ENCODE measurements at places on chromosomes 2 and 18.

DNA sequence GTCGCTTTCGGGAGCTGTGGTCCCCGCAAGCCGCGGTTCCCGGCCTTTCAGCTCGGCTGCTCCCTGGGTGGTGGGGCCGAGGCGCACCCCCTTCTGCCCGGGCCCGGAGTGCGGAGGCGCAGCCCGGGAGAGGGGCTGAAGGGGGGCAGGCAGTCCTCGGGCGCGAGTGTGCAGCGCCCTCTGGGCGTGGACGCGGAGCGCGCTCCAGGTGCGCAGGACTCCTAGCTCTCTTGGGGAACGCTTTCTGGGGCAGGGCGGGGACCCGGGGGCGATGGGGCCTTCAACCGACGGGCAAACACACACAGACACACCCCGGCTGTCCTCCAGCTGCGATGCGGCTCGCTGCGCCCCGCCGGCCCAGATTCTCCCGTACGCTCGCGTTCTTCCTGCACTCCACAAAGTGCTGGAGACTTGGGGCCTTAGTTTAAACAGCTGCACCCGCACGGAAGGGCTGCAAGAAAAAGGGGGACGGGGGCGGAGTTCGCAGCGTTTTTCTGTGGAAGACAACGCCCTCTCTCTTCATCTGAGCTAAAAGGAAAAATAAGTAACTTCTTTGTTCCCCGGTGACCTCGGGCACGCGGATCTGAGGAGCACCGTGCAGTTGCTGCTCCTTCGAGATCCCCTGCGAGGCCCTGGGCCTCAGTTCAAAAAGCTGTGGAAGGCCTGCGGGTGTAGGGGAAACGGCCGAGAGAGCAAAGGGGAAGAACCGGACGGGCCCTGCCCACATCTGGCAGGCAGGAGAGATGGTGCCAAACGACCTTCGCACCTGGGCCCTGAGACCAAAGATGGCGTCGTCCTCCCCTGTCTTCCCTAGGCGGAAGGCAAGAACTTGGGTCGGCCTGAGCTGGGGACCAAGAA, 593 bp upstream of the SDC1 start:
- peak; percentile 58 for DNase-seq

- DNase-seq = no peak
These were observed 78.4 kb upstream of the CYP1B1 start for GRCh38 chr2:38154395-38154794.

- DNase-seq = peak; percentile 34
These were observed 55.3 kb upstream of the LAPTM4A start for GRCh38 chr2:20106746-20107145.

DNA sequence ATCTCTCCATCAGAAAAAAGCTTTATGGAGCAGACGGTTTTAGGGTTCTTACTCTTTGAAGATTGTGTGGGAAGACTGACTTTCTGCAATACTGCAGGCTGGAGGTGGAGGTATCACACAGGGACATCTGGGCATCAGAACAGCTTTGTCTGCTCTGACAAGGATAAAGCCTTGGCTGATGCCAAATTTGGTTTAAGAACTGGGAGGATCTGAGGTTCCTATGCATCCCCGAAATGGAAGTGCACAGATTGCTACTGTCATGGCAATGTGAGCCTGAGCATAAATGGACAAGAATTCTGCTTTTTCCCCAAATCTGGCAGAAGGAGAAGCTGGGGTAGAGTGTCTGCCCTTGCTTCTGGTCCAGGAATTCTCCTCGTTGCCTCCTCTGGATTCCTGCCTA, 424.3 kb downstream of the SLC4A3 start:
- DNase-seq = no peak

- no peak for DNase-seq
These were observed 57.4 kb downstream of the RAB31 start for GRCh38 chr18:9765501-9765900.

- DNase-seq = no peak
These were observed 24.4 kb downstream of the CD28 start for GRCh38 chr2:203730883-203731282.

DNA sequence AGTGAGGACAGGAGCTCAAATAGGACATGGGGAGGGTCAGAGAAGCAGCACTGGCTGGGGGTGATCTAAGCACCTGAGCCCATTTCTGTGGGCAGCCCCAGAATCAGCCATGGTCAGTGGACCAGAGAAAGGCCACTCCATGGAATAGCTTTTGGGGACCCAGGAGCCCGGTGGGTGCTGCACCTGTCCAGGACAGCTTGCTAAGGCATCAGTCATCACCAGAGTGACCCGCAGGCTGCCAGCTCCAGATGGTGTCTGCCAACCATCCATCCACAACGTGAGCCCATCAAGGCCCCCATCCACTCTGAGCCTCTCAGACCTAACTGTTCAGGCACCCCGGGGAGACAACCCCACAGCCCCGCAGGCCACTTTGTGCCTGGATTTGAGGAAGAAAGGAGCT, 23.6 kb upstream of the COL6A3 start:
- DNase-seq = no peak
